ENCODE measurements at places on chromosomes 5 and 9.

GRCh38 chr9:18921366-18922075, 111.5 kb downstream of the SAXO1 start:
- no peak for DNase-seq

DNA sequence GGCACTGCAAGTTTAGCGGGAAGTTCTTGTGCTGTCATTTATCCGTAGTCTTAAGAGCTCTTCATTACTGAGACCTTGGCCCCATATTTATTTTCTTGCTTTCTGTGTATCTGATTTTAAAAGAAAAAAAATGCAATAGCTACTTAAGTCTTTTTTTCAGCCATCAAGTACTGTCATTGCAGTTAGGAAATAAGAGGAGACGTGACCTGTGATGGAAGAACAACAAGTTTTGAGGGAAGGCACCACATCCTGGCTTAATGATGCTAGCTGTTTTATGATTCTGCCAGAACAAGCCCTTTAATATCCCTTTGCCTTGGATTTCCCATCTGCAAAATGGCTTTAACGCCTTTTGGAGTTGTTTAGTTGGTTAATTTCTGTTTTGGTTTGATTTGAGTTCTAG, 3.8 kb downstream of the RGMB start:
- DNase-seq = no peak

DNA sequence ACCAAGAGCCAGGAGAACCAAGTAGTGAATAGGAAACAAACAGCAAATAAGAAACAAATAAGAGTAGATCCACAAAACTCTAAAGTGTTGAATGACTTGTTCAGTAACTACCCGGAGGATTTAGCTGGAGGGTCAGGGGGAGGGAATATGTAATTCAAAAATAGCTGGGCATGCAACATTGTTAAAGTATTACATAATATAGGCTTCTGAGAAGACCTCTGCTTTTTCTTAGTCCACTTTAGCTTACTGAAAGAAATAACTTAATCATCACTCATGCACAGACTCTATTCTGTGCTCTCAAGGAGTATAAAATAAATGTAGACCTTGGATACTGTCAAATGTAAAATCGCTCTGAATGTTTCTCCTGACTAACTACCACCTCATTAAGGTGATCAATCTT, 183.2 kb upstream of the POU5F2 start:
- no peak for DNase-seq

DNA sequence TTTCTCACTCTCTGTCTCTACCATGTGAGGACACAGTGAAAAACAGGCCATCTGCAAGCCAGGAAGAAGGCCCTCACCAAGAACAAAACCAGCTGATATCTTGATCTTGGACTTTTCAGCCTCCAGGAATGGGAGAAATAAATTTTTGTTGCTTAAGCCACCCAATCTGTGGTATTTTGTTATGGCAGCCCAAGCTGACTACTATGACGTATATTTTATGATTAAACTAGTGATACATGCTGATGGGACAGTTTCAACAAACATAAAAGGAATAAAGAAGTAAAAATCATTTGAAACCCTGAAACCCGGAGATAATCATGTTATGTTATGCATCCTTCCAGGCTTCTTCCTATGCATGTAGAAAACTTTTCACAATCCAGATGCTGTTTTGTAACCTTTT, 71.5 kb upstream of the ERBIN start:
- DNase-seq = no peak

DNA sequence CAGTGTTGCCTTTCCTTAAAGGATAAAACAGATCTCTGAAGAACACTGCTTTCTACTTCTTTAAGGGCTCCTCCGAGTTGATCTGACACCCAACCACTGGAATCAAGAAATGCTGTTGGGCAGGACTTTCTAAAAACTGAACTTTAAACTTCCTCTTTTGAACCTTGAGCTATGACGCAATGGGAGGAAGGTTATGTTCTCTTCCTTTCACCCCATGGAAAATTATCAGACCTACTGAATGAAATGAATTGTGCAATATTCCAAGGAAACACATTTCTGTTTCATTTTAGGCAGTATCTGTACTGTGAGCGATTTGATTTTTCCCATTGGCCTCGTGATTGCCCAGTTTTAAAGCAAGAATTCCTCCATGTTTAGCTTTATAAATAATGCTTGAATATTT, 206.0 kb upstream of the PRR16 start:
- DNase-seq = peak; percentile 81

GRCh38 chr5:53556001-53556400, 4.4 kb upstream of the NDUFS4 start:
- DNase-seq = no peak

GRCh38 chr5:168407211-168407610, 79.1 kb upstream of the RARS1 start:
- DNase-seq = no peak

Measured in hematopoietic multipotent progenitor cell treated with erythropoietin and hydrocortisone succinate and interleukin-3 and kit ligand, for 4 days (in vitro differentiated cells).